ENCODE measurements at places on chromosomes 2 and 18.

DNA sequence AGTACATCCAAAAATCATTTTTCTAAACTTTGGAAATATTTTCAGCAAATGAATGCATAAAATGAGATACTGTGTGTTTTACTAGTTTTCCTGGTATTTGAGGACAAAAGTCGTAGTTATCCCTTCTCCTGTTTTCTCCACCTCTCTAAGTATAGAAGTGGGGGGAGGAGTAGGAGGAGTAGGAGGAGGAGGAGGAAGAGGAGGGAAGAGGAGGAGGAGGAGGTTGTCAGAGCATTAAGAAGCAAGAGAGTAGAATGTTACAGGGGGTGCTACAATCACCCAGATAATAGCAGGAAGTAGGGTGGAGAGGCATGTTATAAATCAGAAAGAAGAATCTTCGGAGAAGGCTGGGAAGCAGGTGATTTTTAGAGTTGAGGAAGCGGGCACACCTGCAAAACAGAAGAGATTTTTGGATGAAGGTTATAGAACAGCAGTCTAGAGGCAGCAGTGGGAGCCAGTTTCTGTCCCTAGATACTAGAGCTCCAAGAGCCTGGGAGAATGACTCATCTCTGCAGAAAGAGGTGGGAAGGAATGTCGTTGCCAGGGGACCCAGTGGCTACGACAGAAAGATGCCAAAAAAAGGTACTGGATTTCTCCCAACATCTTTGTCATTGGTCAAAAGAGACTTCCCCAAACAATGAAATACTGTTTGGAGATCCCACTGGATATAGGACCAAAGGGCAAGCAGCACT is 44.2 kb upstream of the AQP4 start:
- DNase-seq = no peak

- DNase-seq = no peak
These were observed 55.6 kb downstream of the THADA start for GRCh38 chr2:43540021-43540779.

DNA sequence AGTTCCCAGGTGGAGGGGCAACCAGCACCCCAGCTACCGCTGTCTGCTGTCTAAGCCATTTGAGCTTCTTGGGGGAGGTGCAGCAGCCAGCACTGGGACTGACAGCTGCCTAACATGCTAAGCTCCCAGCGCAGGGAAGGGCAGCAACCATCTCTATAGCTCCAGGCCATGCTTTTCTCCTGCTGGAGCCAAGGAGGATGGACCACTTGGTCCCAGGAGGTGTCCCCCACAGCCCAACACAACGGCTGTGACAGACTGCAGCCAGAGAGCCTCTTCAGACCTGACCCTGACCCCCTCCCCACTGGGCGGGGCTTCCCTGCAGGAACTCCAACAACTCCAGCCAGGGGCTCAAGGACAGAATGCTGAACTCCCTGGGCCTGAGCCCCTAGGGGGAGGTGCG is 370.6 kb upstream of the REG3G start:
- DNase-seq = no peak

- DNase-seq = no peak
These were observed 1.3 kb downstream of the YWHAQ start for GRCh38 chr2:9629222-9630116.

GRCh38 chr2:27077231-27077630 is 1.2 kb upstream of the EMILIN1 start:
- no peak for DNase-seq
